Stimulated activated CD8-positive, alpha-beta memory T cell treated with anti-CD3 and anti-CD28 coated beads, Interleukin-15, amount 100 ng/mL, for 24 hours (primary cell): ENCODE measurements at places on chromosomes 4 and X.

DNA sequence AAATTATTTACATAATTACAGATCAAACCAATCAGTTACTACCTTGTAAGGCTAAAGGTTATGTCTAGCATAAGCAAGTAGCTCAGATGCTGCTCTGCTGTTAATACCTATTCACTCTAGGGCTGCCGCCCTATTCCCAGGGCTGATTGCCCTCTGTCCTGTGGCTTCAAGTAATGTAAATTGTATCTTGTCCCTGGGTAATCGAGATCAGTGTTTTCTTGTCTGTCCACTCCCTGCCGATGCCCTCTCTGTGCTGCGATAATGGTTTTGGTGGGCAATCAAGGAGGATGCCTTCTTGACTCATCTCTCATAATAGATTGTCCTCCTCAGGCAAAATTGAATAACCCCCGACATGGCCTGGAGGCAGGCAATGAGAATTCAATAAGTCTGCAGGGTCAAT is 641.0 kb upstream of the PITX2 start:
- DNase-seq = no peak

- DNase-seq = no peak
Measured at GRCh38 chrX:20063153-20063552, 53.6 kb downstream of the MAP7D2 start.

- no peak for DNase-seq
Measured at GRCh38 chr4:109821185-109821584, 5.6 kb downstream of the GAR1 start.

GRCh38 chr4:68256284-68256683 is 10.8 kb upstream of the TMPRSS11B start:
- no peak for DNase-seq

DNA sequence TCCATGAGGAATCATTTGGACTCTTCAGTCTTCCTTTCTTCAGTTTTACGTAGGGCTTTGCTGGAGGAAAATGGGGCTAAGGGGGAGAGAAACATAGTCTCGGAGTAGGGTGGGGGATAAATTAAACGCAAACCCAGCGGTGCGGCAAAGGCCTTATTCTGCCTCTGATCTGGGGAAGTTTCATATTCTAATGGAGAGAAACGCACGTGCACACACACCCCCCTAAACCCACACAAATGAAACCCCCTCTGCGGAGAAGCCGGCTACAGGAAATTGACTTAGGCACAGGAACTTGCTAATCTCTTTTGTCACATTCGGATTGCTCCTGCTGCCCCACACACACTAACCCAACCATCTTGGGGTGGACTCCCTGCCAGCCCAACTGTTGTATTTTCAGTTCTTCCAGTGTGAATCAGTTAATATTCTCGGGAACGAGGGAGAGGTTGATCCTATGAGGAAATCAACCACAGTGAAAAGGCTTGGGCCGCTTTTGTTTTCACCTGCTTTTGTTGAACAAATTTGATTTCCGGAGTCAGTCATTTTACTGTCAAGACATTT is at the start of gene RHOH:
Gene RHOH (plus strand): TSS at position 308 of the 558 bp plus-strand sequence. CDS start 46,356 bp downstream, outside the sequence.
- DNase-seq = no peak

DNA sequence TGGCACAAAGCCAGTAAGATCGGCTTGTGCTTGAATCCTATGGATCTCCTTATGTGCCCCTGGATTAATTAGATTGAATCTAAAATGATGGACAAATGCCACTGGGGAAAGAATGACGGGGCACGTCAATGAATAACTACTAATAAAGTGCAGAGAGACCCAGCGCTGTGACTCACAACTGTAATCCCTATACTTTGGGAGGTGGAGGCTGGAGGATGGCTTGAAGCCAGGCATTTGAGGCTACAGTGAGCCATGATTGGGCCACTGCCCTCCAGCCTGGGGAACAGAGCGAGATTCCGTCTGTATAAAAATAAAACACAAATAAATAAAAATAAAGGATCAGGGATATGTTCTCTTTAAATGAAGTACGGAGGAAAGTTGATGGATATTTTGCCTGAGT is 179.4 kb downstream of the DCHS2 start:
- DNase-seq = no peak

DNA sequence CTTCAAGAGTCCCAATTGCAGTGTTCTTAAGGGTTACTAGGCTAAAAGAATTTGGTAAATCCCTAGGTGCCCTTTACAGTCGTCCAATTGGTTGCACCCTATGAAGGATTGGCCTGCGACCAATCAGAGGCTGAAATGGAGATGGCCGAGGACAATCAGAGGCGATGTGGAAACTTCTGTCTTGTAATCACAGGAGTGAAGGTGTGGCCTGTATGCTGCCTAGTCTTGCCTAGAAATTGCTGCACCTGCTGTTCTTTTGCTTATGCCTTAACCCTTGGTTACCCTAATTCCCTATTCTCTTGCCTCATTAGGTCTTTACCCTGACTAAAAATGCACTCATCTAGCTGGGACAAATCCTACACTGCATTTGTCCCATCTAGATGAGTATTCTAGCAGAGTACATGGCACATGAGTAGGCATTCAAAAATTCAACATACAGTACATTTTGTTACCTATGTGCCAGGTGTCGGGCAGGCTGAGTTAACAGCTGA is 1.0 kb upstream of the DCK start:
- DNase-seq = no peak

GRCh38 chrX:71131510-71131909 is 13.1 kb downstream of the MED12 start:
- DNase-seq = no peak

DNA sequence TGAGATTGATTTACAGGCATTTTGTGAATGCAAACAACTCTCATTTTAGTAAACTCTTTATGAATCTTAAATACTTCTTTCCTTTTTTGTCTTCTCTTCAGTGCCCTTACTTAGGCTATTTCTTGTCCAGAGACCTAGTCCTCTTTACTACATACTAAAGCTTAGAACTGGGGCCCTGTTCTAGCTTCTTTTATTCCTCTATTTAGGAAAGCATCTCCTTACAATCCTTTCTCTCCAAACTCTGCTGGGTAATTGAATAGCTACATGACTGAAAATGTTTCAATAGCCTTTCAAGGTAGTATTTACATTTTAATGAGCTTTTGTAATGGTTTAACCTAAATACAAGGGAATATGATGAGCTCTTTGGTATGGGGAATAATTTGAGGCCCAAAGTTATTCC is 1701.5 kb upstream of the TENM3 start:
- DNase-seq = no peak

GRCh38 chrX:136146614-136147314 is 569 bp upstream of the FHL1 start:
- DNase-seq = no peak

GRCh38 chr4:140839406-140839805 is 83.2 kb upstream of the TBC1D9 start:
- DNase-seq = no peak

GRCh38 chr4:175871774-175872405 is 59.8 kb upstream of the GPM6A start:
- DNase-seq = no peak

- no peak for DNase-seq
Measured at GRCh38 chr4:69831646-69832325, 28.2 kb downstream of the SULT1E1 start.

GRCh38 chr4:186775902-186776301 is 52.2 kb upstream of the FAT1 start:
- no peak for DNase-seq

DNA sequence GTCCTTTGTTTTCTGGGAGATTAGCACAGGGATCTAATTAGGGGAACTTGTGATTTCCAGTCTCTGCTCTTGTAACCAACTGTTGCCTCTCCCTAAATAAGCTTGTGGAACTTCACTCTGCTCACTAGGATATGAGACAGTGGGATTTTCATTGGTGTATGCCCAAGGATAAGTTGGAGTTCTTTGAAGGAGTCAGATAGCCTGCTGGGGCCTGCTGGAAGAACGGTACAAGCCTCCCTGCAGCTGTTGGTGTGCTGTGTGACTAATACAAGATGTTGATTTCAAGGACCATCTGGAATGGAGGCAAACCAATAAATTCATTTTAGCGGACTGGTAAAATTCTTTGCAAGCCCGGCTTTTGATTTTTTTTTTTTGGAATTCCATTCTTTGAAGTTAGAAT is 167.0 kb downstream of the AASDH start:
- DNase-seq = no peak

DNA sequence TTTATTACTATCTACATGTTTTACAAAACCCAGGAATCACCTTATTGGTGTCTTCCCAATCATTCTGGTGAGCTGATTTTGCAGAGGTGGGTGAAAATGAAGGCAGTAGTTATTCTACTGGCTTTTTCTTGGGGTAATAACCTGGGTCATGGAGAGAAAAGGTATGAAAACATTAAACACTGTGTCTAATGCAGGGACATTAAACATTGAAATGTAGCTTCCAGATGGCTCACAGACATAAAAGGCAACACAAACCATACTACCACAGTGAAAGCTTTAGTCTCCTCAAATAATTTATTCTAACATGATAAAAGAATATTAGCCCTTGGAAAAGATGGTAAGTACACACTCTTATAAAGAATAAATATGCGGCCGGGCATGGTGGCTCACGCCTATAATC is 8.0 kb downstream of the SETD7 start:
- DNase-seq = no peak

- DNase-seq = no peak
Measured at GRCh38 chrX:135009057-135009610, 13.2 kb downstream of the RTL8B start.

DNA sequence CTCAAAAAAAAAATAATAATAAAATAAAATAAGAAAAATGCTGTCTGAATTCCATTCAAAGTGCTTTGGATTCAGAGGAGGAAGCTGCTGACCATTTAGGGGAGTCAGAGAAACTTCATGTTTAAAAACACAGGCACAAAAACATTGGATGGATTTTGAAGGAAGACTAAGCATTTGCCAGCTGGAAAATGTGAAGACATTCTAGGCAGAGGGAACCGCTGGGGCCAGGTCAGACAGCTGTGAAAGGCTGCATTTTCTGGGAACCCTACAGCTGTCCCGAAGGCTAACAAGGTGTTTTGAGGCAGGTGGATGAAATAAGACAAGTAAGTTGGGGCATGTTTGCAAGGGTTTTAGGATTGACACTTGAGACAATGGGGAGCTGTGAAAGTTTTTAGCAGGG is 38.6 kb downstream of the ING2 start:
- no peak for DNase-seq
